Stimulated activated CD8-positive, alpha-beta memory T cell treated with anti-CD3 and anti-CD28 coated beads, Interleukin-7, amount 100 ng/mL, for 48 hours (primary cell): ENCODE measurements at places on chromosomes 13 and 19.

- no peak for DNase-seq
These were observed at the start of gene CRB3 for GRCh38 chr19:6464070-6464873. CRB3 (plus strand) TSS chr19:6464271; CDS start chr19:6464702, 431 bp downstream.

- no peak for DNase-seq
These were observed 1.0 kb upstream of the KDM4B start for GRCh38 chr19:4967738-4968461.

- no peak for DNase-seq
These were observed 13.1 kb downstream of the IRS2 start for GRCh38 chr13:109773276-109773675.

DNA sequence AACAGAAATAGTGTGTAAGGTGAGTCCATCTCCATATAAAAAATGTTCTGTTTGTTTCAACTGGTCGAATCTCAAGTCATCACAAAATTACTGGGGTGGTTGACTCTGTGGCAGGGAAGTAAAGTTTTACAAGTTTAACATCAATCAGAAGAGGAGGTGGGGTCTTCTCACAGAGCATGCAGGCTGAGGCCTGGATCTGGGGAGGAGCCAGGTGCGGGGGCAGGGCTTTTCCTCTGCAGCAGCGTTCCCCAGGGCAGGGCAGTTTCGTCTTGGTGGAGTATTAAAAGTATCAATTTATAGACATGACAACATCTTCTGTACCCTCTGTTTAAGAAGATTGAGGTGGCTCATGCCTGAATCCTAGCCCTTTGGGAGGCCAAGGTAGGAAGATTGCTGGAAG, 68.8 kb downstream of the SLC7A9 start:
- no peak for DNase-seq
